Fibroblast of skin of left quadriceps (primary cell): ENCODE measurements at places on chromosomes 1 and 21.

- no peak for DNase-seq
Measured at GRCh38 chr1:93033029-93033428, 46.1 kb upstream of the MTF2 start.

DNA sequence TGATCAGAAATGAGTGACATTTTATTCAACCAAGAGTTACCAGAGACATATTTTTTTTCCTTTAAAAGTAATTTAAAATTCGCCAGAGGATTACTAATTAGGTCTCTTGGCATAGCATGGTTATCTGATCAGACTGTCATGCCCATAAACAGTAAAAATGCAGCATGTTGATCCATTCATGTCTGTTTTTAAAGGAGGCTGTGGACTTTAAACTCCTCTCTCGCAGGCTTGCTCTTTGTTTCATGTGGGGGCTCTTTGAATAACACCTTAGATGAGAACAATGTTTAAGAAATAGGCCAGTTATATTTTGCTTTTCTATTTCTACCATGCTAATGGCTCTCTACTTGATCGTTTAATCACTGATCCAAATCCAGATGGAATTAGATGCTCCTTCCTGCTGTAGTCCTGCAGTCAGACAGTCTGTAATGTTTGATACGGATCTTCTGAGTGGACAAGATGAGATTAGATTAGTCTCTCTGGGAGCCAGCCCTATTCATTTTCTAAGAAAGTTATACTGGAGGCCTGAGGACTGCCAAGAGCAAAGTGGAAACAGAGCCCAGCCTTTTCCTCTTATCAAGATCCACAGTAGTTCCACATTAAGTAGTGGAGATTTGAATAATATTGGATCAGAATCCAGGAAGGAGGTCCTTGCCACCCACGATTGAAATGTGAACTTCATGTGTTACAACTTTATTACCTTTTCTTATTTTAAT is 197.4 kb downstream of the HS2ST1 start:
- no peak for DNase-seq

DNA sequence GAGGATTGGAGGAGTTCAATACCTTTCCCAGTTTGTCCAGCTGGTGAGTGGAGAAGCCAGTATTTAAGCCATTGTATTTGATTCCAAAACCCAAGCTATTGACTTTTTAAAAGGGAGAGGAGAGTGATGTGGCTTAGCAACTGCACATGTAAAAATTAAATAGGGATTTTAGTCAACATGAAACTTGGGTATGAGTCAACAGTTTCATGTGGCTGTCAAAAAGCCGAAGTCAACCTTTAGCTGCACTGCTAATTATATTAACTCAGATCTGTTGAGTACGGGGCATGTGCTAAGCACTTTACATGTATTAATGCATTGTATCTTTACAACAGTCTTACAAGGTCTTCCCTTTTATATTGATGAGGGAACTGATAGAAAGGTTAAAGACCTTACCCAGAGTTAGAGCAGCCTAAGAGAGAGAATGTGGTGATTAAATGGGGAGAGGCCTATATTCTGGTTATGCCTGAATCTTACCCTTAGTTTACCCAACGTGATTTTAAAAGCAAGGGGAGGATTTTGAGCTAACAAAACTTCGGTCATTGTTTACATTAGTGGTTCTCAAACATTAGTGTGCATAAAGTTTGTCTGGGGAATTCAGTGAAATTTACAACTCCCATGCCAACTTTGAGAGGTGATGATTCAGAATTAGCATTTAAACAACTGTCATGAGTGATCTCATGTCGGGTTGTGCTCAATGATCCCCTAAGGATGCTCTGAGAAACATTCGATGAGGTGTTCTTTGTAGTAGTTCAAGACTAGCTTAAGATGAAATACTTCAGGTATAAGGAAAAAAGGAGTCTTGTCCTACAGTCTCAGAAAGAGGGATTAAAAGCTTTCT is 6.9 kb upstream of the SLC35F3 start:
- no peak for DNase-seq

DNA sequence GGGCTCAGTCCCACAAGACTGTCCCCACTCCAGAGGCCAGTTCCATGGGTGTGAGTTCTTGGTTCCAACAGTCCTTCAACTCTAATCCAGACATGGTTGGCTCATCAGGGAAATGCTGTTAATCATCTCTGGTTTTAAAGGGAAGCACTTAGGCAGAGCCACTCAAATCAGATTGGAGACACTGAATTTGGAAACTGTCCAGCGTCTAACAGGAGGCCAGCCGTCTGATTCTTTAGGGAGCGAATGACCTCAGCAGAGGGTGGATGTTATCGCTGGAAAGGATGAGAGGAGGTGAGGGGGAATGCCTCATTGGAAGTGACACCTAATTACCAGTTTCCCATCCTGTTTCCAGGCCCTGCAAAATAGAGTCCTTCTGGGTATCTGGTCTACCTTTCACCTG is 22.8 kb upstream of the LRRC38 start:
- no peak for DNase-seq

DNA sequence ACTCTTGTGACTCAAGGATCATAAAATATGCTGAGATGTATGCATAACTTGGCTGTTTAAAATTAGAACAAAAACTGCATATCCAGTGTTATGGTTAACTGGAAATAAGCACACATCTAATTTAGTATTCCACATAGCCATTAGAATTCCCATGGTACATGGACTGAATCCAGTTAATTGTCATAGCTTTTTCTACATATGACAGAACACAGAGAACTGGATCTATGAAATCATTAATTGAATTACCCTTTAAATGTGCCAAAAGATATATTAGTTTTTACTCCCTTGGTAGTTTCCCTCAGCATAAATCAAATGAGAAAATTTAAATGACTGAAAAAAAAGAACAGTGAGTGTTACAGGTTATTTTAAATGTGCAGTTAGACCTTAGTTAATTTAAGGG is 395.9 kb downstream of the NCAM2 start:
- DNase-seq: no peak
